ENCODE measurements at places on chromosomes 6 and 20. TPM values are rescaled to one million over a fixed set of nuclear protein-coding genes. Genes with fewer than 3 reads are reported as not detected.

EPB41L1 gene
- polyA plus RNA-seq, result 0.83 TPM

HTR1B gene
- not detected for polyA plus RNA-seq

TSPO2 gene
- not detected for polyA plus RNA-seq

CAPN11 gene
- not detected for polyA plus RNA-seq

NKAPL gene
- 0.18 TPM for polyA plus RNA-seq

PDSS2 gene
- 15.7 TPM for polyA plus RNA-seq

HLA-DRB1 gene
- 1,928 TPM for polyA plus RNA-seq

PMEPA1 gene
- polyA plus RNA-seq, result 7.0 TPM

PRSS35 gene
- polyA plus RNA-seq, result not detected

NOTCH4 gene
- 4.9 TPM for polyA plus RNA-seq

SCUBE3 gene
- polyA plus RNA-seq, result 0.09 TPM

TMEM74B gene
- 0.80 TPM for polyA plus RNA-seq

ADGRF1 gene
- polyA plus RNA-seq, result not detected

EZR gene
- 588 TPM for polyA plus RNA-seq

HLA-DQB1 gene
- polyA plus RNA-seq, result 155 TPM

HCRTR2 gene
- polyA plus RNA-seq, result not detected

C4B gene
- polyA plus RNA-seq, result not detected

DUSP22 gene
- polyA plus RNA-seq, result 126 TPM

All from IgD-negative memory B cell (primary cell).